NCI-H1436 (cell line): ENCODE measurements at places on chromosomes 6 and 20.

GRCh38 chr6:136889271-136890193 lies 32.6 kb upstream of the SLC35D3 start:
- no peak for DNase-seq

GRCh38 chr6:33630014-33630413 lies 8.9 kb downstream of the ITPR3 start:
- DNase-seq, result no peak

DNA sequence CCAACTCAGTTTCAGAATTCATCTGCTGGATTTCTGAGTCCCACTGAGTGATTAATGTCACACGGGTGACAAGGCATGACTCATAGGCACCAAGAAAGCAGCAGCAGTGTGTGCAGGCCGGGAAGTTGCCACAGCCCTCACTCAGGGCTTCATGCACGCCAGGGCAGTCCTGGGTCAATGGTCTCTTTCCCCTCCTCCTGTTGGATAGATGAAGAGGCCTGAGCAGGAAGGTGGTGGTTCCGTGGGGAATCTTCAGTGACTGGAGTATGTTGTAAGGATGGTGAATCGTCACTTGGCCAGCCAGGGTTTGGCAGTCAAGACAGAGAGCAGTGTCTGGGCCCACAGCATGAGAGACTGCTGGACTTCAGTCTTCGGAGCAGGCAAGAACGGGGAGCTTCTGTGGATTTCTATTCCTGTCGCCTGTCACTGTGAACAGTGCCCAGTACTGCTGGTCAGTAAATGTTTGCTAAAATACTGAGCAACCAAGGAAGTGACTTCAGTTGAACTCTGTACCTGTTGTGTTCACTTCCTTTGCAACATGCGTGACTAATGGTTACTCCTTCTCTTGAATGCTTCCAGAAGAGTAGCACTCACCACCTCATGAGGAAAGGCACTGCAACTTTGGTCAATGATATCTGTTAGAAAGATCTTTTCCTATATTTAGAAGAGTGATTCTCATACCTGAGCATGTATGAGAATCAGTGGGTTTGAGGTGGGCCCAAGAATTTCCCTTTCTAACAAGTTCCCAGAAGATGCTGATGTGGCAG lies 62.0 kb upstream of the CD93 start:
- no peak for DNase-seq

- DNase-seq, result no peak
These were observed 32.3 kb downstream of the RPRD1B start for GRCh38 chr20:38065764-38066375.

- no peak for DNase-seq
These were observed 75.9 kb downstream of the GMPR start for GRCh38 chr6:16314296-16314695.

- DNase-seq, result no peak
These were observed 251.2 kb upstream of the SASH1 start for GRCh38 chr6:148091394-148091793.

DNA sequence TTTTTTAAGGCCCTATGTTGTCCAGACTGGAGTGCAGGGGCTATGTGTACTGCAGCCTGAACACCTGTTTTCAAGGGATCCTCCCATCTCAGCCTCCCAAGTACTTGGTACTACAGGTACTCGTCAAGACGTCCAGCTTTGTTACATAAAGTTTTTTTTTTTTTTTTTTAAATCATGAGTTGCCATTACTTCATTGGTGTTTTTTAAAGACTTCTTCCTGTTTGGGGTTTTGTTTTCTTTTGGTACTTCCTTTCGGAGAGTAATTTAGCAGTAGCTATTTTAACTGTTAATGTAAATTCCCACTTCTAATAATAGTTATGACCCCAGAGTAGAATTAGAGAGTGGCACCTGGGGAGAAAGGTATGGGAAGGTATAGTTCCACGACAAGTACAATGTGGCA lies 10.5 kb downstream of the ZNFX1 start:
- DNase-seq, result no peak

GRCh38 chr6:70657706-70658105 lies 10.0 kb upstream of the SMAP1 start:
- DNase-seq, result no peak

DNA sequence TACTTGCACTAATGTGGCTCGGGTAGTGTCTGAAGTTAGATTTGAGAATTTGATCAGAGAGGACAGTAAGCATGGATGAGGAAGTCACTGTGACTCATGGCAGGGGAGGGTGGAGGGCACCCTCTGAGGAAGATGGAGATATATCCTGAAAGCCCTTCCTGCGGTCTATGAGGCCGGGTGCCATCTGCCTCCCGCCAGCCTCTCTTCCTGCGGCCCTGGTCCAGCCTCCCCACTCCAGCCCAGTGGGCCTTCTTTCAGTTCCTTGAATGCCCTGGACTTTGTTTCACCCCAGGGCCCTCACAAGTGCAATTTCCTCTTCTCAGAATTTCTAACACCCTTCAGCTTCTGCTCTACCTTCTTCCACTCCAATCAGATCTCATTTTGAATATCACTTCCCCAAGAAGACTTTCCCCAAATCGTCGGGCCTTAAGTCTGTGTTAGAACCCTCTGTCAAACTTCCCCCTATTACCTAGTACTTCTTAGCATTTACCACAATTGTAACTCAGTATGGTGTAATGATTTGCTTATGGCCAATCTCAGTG lies 20.2 kb upstream of the TNFAIP3 start:
- no peak for DNase-seq

GRCh38 chr6:45256697-45257695 lies 71.1 kb upstream of the RUNX2 start:
- no peak for DNase-seq

DNA sequence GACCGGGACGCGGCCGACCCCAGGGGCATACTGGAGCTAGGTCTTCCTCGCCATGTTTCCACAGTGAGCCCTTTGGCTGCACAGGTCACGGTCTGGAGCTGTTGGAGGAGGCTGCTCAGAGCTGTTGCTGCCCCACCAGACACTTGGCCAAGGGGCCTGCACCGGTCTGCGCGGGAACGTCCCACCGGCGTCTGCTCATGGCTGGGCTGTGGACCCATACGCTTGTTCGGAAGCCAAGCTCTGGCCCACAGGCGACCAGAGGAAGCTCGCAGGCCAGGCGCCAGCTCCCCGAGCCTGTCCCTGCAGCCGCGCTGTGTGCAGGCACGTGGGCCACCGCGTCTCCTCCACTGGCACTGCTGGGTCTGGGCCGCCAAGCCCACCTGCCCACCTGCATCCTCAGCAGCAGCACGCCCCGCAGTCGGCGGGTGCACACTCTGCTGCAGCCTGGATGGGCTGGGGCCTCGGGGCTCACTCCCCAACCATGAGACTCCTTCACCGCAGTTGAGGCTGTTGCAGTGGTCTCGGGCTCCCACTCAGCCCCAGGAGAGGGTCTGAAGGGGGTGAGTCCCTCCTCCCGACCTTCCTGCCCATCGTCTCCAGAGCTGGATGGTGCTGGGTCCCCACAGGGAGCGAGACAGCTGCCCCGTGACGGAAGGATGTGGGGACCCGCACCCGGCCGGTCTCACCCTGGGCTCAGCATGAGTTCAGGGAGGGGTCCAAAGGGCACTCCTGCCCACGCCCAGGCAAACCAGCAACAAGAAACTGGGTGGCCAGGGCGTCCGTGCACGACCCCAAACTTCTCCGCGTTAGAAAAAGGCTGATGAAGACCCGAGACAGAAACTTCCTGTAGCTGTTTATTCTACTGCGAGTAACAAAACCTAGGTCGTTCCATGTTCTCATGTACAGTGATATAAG lies 15.5 kb upstream of the TCFL5 start:
- no peak for DNase-seq

DNA sequence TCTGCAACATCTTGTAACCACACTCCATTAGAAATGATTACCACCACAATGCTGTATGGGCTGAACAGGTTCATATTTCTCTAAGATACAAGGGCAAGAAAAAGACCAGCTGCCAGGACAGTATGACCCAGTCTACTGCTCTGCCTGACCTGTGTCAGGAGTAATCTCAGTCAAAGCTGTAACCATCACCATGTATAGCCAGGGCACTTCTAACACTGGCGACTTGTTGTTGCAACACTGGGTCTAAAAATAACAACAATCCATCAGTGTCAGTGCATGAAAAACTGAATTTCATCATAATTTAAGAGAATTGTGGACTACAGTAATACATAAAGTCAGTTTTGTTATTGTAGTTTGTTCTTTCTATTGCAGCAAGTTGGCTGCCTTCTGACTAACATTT lies 738.6 kb upstream of the ADGRB3 start:
- DNase-seq, result no peak

GRCh38 chr6:150336299-150336698 lies 32.5 kb upstream of the IYD start:
- DNase-seq, result no peak

DNA sequence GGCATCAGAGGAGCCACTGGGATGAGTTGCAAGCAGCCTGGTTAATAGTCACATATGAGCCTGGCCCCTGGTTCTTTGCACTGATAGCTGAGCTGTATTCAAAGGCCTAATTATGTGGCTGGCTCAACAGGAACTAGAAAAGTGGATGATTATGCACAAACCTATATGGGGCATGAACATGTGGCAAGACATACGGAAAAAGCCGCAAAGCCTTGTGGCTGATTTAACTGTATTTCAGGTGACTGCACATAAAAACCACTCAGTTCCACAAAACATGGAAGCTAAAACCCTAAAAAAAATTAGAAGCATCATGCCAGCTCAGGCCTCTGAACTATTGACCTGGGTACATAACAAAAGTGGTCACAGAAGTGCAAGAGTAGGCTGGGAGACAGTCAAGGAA lies 13.0 kb upstream of the MUC22 start:
- no peak for DNase-seq

GRCh38 chr6:131107151-131107550 lies 28.1 kb upstream of the AKAP7 start:
- no peak for DNase-seq
